ENCODE measurements at places on chromosomes 3 and 15.

DNA sequence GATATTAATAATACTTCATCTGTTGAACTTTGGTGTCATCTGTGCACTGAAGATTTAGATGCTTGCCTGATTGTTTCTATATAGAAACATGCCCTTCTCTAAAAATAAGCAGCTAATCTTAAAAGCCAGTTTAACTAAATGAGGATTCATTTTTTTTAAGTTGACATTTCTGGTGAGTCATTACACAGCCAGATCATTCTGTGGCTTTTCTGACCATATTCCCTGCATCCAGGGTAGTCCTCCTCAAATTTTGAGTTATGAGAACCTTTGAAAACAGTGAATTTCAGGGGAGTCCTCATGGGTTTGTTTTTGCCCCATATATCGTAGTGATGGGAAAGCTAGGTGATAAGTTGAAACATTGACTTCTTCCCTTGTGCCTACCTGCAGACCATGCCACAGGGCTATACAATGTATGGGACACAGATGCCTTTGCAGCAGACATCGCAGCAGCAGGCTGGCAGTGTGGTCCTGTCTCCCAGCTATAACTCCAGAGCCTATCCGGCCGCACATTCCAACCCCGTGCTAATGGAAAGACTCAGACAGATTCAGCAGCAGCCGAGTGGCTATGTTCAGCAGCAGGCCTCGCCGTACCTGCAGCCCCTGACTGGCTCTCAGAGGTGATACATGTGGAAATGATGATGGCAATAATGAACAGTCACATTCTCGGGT is 26.5 kb upstream of the P2RY12 start:
- DNase-seq: no peak

GRCh38 chr3:108119398-108120104 is 28.7 kb upstream of the CD47 start:
- no peak for DNase-seq

- no peak for DNase-seq
Measured at GRCh38 chr15:98442379-98442833, 205.9 kb upstream of the IGF1R start.

DNA sequence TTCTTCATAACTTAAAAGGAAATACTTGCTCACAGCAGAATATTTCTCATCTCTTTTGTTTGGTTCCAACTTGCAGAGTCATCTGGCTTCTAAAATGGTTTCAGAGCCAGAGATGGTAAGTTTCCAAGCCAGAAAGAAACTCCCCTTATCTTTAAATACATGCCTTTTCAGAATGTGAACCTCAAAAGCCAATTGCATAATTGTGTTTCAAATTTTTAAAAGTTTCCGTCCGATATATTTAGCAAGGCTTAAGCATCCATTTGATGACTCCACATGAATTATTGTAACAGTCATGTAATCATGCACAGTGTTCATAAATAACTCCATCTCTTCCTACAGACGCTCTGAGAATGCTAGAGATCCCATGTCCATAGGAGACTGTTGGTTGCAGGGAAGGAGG is 40.6 kb upstream of the C3orf80 start:
- no peak for DNase-seq

DNA sequence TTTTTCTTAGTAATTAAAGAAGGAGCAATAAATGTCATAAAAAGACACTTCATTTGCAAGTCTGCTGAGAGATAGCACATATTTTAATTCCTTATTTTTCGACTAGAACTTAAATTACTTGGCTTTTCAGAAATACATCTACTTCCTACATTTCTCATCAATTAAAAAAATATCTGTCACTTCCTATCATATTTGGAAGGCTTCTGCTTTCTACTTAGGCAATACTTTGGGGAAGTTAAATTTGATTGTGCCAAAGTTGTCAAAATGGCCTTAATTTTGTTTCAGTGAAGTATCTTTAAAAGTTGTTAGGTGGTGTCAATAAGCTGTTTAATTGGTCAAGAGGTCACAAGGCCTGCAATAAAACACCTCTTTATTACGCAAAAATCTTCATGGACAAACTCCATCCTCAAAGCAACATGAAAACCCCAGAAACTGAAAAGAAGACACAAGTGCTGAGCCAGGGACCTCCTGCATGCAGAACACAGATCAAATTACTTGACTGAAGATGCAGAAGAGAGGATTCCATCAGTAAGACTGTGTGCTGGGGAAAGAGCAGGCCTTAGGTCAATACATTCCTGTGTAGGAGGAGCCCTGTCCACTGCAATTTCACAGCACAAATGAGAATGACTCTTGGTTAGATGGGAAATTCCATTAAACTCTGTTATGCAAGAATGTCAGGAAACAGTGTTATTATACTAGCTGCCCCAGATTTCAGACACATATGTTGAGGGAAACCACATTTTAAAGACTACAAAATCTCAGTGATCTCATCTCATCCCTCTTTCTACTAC is 48.0 kb upstream of the FSTL1 start:
- DNase-seq: no peak

GRCh38 chr15:98916826-98917225 is 90.8 kb downstream of the PGPEP1L start:
- no peak for DNase-seq

GRCh38 chr3:143565951-143566350 is 282.3 kb downstream of the SLC9A9 start:
- DNase-seq: no peak

DNA sequence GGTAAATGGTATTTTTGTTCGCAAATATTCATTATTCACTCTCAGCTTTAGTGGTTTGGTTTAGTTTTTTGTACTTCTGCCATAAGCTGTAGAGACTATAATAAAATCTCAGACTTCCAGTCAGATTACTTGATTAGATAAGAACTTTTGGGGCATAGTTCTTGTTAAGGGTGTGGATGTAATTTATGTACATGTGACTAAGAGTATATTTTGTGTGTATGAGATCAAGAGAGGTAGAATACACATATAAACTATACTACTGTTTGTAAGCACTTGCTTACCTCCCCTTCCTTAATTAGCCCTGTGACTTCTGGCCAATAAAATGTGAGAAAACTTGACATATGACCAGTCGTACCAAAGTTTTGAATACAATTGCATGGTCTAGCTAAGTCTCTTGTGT is 12.0 kb downstream of the CNTN3 start:
- DNase-seq: no peak

DNA sequence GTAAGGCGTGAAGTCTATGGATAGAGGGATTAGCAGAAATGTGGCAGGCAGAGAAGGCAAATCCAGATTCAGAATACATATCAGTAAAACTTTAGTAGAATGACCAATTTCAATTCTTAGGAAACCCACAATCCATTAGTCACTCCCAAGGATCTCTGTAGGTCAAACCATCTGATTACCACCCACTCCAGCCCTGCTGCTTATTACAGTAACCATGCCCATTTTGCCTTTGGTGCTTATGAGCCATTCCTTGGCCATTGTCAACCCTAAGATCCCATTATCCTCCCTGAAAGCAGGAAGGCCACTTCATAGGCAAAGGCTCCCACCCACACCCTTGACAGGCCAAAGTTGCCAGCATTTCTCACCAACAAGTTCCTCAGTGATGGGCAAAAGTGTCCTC is 5.1 kb upstream of the KLHL40 start:
- no peak for DNase-seq

Data from mesenteric fat pad (tissue), 1 donor.